IPS-NIHi11 (cell line): ENCODE measurements at places on chromosomes 16 and 17.

DNA sequence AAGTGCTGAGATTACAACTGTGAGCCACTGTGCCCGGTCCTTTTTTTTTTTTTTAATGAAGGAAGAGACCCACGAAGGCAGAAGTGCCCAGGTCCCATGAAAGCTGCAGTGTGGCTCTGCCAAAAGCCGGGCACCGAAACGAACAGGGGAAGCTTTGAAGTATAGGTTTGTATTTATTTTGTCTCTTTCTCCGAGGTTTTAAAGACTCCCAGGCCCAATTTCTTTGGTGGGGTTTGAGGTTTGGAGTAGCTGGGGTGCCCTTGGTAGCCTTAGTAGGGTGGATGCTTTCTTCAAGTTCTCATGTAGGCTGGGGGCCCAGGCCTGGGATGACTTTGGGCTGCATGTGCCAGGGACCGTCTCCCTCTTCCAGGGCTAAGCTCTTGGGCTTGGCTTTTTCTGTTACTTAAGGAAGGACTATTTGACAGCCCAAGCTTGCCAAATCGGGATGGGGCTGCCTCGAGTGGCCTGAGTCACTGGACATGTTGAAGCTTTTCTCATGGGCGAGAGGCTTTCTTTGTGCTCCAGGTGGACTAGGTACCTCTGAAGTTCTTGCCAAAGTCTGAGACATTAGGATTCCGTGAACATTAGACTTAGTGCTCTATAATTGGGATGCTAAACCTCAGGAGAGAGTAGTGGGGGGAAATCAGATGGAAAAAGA lies 66.3 kb downstream of the WIPI1 start:
- no peak for DNase-seq

- no peak for DNase-seq
Observed at GRCh38 chr17:8162233-8162996, at the start of gene VAMP2. VAMP2 (minus strand) TSS chr17:8162948; CDS start chr17:8162879, 69 bp downstream.

DNA sequence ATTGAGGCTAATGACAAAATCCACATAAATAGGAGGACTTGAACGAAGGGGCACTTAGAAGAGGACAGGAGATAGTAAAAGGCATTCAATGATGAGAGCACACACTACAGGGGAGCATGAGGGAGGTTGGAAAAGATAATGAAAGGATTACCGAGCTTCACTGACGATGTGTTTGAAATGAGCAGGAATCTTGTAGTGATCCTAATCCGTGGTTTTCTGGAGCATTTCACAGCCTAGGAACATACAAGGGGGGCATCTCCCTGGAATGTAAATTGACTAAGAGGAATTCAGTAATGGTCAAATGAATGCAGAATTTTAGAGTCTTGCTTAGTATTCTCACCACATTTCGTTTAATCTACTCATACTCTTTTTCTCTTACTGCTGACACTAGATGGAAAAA lies 5.2 kb downstream of the ATMIN start:
- DNase-seq = no peak

- no peak for DNase-seq
Observed at GRCh38 chr17:17851103-17852002, 14.6 kb upstream of the SREBF1 start.

DNA sequence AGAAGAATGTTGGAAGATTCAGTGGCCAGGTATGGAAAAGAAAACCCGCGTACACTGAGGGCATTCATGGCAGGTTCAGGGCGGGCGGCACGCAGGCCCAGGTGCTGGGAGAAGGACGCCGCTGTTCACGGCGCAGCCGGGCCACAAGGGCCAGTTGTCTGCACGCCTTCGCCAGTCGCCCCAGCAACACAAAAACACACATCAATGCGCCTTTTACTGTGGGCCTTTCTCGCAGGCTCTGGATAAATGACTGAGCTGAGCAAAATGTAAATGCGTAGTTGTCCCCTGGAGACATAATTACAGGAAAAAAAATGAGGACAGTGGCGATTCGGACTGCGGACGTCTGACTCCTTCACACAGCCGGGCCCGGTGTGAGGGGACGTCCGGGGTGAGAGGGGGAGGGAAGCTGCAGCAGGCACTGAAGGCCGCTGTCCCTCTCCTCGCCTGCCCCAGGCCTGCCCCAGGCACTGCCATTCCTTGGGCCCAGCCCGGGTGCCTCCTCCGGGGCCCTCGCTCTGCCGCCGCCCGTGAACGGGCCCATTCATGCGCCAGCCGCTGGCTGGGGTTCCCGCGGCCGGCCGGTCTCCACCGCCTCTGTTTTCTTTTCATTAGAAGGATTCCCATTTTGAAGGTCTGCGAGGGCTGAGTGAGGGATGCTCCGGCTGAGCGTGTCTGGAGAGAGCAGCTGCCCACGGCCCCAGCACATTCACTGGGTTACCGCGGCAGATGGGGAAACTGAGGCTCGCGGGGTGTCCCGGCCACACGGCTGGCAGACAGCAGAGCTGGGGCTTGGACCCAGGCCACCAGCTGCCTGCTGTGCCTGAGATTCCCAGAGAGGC lies 6.5 kb upstream of the ZNF469 start:
- no peak for DNase-seq

DNA sequence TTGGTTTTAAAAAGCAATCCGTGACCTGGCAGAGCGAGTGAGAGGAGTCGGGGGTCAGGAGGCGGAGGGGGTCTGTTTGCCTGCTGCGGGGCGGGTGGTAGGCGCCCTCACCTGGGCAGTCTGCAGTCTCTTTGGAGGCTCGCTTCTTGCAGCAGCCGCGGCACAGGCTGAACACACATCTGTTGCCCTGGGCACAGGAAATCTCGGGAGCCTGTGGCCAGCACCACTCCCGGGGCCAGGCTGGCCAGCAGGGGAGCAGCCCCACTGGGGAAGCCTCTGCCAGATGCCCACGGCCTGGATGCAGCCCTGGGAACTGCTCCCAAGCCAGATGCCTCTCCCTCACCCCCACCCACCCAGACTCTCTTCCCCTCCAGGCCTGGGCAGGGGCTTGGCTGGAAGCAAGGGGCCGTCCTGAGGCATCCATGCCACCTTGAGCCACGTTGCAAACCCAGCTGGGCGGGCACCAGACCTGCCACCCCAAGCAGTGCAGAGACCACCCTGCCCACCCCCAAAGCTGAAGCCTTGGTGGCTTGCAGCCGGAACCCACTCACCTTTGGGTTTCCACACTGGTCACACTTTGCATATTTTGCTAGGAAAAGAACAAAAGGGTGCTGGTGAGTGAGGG lies 6.6 kb downstream of the GPS1 start:
- no peak for DNase-seq

- DNase-seq = no peak
Observed at GRCh38 chr17:56979091-56979480, 1.2 kb downstream of the SCPEP1 start.

DNA sequence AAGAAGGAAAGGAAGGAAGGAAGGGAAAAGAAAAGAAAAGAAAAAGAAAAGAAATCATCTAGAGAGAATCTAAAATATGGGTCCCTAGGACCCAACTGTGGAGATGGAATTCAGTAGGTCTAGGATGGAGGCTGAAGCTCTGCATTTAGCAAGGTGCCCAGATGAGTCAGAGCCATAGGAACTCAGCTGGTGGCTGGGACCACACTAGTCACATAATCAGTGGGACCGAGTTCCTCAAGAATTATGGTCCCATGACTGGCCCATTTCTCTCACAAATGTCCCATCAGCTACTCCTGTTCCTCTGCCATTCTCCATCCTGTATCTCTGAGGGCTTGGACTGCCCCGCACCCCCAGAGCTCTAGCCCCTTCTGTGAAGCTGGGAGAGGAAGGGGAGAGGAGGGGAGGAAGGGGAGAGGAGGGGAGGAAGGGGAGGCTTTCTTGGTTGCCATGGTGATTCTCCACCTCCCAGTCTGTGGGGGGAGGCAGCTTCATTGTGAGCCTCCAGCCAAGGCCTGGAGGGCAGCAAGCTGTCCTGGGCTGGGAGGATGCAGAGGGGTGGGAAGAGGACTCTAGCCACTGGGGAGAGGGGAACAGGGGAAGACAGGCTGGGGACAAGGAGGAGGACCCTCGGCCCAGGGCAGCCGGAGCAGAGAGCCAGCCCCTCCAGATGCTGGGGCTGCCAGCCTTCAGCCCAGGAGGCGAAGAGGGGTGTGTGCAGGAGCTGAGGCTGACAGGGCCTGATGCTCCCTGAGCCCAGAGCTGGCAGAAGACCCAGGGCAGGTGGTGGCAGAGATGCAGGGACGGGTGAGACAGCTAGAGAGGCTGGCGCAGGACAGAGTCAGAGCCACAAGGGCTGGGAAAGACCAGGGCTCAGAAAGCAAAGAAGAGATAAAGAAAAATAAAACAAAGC lies 37.8 kb upstream of the LHX1 start:
- DNase-seq = no peak
